ENCODE measurements at places on chromosomes 2 and 18. TPM values are rescaled to one million over a fixed set of nuclear protein-coding genes. Genes with fewer than 3 reads are reported as not detected.
A peak's percentile ranks its signal among the peaks of the same experiment; 100 is the strongest.

GRCh38 chr2:85538507-85539360 lies at the start of gene MAT2A:
Gene MAT2A, plus strand, starts transcription at chr2:85539168. Its CDS starts 120 bp downstream, at chr2:85539288.
- DNase-seq: peak; percentile 85

GRCh38 chr2:65227020-65227455 lies 593 bp upstream of the ACTR2 start:
- no peak for DNase-seq

DNA sequence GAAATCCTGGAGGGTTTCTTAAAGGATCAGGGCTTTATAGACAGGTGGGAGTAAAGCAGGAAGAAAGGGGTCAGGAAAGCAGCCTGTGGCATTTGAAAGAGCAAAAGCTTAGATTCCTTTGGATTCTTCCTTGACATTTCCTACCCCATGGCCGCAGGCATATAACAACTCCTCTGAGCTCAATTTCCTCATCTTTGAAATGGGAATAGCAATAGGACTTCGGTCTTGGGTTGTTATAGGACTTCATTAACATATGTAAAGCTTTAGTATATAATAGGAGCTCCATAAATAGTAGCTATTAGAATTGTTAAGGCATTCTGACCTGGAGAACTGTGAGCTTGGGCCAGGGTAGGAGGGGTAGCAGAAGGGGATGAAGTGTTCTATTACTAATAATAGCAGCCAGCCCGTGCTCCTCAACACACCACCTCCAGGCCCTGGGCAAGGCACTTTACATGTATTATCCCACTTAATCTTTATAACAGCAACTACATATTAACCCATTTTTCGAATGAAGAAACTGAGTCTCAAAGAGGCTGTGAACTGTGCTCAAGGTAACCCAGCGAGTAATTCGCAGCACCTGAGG lies 10.6 kb downstream of the ZFP36L2 start:
- DNase-seq: no peak

DNA sequence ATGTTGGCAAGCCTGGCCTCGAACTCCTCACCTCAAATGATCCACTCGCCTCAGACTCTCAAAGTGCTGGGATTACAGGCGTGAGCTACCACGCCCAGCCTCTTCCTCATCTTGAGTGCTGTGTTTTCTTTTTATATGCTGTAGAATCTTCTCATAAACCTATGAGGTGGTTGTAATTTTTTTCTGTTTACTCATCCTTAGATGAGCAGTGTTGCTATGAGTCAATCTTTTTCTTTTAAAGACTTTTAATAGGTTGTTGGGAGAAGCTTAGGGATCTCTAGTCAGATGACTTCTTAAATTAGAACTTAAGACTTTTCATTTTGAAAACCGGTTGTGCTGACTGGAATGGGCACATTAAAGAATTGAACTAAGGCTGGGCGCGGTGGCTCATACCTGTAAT lies 8.7 kb upstream of the AAK1 start:
- DNase-seq: no peak

GRCh38 chr18:51430538-51430937 lies 233.1 kb upstream of the MEX3C start:
- no peak for DNase-seq

- DNase-seq: no peak
Measured at GRCh38 chr2:231483398-231484329, 19.4 kb upstream of the NCL start.

GRCh38 chr18:76546088-76546435 lies 51.0 kb upstream of the ZNF516 start:
- no peak for DNase-seq

- DNase-seq: no peak
Measured at GRCh38 chr2:119487434-119488244, 36.6 kb downstream of the SCTR start.

DNA sequence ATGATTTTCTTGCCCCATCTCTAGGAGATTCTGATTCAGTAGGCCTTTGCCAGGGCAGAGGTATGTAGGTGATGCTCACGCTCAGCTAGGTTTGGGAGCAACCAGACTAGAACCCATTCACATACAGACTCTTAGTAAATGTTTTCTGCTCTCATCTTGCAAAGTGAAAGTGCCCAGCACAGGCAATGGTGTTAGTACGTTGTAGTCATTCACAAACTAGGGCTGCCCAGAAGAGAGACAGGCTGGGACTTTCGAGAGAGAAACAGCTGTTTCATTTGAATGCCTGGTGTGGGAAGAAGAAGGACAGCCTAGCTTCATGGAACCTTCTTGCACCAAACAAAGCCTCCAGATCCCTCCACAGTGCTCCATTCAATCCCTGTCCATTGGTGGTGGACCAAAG lies 19.4 kb downstream of the DDX18 start:
- DNase-seq: no peak

GRCh38 chr2:98615481-98615880 lies 7.1 kb downstream of the UNC50 start:
- no peak for DNase-seq

DNA sequence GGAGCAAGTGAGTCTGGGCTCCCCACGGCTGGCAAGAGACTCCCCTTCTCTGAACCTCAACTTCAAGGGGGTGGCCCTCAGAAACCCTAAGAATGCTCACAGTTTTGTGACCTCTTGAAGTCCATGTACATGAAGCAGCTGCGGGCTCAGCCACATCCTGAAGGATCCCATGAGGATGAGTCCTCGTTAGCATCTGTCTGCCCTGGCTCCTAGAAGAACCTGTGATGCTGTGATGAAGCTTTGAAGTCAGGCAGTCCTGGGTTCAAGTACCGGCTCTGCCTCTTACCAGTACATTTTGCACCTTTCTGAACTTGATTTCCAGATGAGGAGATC lies 38.1 kb downstream of the SDC1 start:
- DNase-seq: no peak

GRCh38 chr2:109597283-109597682 lies 16.5 kb downstream of the SEPTIN10 start:
- DNase-seq: no peak

- no peak for DNase-seq
Measured at GRCh38 chr2:171210864-171211431, 50.3 kb upstream of the TLK1 start.

- DNase-seq: no peak
Measured at GRCh38 chr18:63109022-63109421, 210.5 kb downstream of the BCL2 start.

DNA sequence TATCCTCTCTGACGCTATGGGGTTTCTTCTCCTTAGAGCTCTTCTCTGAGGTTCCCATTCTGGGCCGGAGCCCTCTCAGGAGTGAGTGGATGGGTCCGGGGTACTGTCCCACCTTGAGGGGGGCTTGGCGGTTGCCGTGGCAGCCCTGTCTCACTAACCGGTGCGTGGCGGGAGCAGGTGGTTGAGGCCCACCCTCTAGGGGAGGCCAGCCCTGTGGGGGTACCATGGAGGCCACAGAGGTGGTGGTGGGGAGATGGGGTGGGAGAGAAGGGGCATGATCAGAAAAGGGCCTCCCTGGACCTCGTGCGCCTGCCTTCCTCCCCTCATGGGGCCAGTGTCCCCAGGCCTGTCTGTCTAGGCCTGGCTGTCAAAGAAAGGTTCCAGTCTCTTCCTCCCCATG lies 22.3 kb downstream of the IGFBP5 start:
- no peak for DNase-seq

DNA sequence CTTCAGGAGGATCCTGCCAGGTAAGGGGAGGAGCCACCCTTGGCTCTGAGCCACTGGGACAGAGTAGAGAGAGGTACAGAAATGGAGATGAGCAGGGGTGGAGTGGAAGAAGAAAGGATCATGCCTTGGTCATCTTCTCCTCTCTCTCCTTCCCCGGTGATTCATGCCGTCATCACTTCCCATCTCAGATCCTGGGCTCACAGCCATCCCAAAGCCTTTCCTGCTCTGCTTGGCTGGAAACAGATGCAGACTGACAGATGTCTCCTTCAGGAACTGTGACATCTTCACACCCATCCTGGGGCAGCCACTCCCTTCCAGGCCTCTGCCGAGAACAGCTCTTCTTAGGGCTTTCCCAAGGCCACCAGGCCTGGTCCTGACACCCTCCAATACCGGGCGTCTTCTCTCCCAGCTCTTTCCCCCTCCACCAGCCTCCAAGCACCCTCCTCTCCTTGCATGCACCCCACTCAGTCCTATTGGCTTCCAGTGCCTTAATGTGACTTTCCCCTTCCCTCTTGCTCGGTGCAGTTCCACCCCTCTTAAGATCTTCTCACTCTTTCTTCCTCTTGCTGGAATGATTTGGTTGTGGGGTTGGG lies 58.3 kb upstream of the TNP1 start:
- no peak for DNase-seq

- DNase-seq: no peak
Measured at GRCh38 chr2:56292951-56293350, 109.2 kb downstream of the CCDC85A start.

GRCh38 chr18:11249391-11249790 lies 100.0 kb upstream of the PIEZO2 start:
- no peak for DNase-seq

DNA sequence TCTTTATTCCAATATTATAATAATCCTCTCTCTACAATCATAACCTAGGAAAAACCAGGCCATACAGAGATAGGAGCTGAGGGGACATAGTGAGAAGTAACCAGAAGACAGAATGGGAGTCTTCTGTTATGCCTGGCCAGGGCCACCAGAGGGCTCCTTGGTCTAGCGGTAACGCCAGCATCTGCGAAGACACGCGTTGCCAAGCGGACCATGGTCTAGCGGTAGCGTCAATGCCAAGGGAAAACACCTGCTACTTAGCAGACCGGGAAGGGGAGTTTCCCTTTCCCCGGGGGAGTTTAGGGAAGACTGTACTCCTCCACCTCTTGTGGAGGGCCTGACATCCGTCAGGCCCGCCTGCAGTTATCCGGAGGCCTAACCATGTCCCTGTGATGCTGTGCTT lies 36.6 kb downstream of the ARL6IP6 start:
- DNase-seq: no peak

- no peak for DNase-seq
Measured at GRCh38 chr2:177714704-177715103, 322.1 kb downstream of the AGPS start.

DNA sequence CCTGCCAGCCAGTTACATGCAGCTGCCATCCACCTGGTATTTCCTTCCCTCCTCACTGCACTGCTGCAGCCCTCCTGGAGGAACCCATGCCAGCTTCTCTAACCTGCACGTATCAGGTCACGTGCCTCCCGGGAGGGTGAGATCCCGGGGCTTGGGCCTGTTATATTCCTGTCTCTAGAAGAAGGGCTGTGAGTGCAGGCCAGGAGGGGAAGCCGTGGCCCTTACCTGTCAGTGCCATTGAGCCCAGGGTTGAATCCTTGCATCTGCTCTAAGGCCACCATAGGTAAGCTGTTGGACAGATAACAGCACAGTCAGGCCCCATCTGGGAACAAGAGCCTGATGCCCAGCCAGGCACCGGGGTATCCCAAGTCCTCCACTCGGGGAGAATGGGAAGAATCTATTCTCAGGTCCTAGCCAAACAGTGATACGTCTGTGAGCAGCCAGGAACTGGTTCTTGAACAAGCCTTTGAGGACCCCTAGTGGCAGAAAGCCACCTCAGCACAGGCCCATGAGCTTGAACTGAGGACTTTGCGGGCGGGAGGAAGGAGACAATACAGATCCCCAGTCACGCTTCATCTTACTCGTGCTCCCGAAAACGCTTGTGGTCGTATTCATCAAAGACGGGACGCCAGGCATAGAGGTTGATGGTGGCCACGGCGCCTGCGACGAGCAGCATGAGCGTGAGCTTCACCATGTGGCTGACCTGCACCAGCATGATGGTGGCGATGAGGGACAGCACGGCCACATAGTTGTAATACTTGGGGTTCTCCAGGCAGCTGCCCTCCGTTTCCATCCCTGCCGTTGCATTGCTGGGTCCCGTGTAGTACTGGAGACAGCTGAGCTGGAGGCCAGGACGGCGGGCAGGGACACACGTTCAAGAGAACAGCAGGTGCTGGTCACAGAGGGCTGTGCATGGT lies 34.4 kb downstream of the CENPO start:
- peak; percentile 51 for DNase-seq

GRCh38 chr2:118250463-118250862 lies 162.2 kb downstream of the INSIG2 start:
- DNase-seq: no peak

GRCh38 chr2:231129216-231129615 lies 4.4 kb upstream of the HTR2B start:
- DNase-seq: no peak

- no peak for DNase-seq
Measured at GRCh38 chr2:145402706-145403277, 882.9 kb upstream of the ZEB2 start.

DNA sequence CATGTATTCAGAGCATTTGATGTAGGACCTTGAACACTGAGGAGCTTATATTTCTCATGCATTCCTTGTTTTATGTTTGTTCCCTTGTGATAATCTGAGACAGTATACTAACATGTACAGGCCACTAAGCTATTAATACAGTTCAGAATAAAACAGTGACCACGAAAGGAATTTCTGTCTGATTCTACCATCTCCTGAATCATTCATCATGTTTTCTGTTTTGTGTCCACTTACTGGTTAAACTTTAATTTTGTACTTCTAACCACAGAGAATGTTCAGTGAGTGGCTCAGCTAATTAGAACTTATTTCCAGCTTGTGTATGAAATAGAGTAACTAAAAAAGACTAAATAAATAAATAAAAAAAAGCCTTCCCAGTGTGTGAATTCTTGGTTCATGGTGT lies 110.4 kb downstream of the LRP1B start:
- DNase-seq: no peak

Gene TTC21B
- 16.1 TPM for total RNA-seq

Gene TMEM200C
- 0.12 TPM for total RNA-seq

Gene POTEJ
- total RNA-seq: 0.28 TPM

Gene ANKRD30BL
- not detected for total RNA-seq

Gene FN1
- total RNA-seq: 167 TPM

Gene ITGB6
- total RNA-seq: not detected

Gene ADCYAP1
- 0.84 TPM for total RNA-seq

Gene SCN3A
- 2.5 TPM for total RNA-seq

Gene CABLES1
- 31.0 TPM for total RNA-seq

Gene SCN1A
- not detected for total RNA-seq

Gene GALNT5
- total RNA-seq: 0.09 TPM

Gene PIEZO2
- total RNA-seq: 11.7 TPM

Gene PRKAG3
- total RNA-seq: not detected

Gene STPG4
- not detected for total RNA-seq
